ENCODE measurements at places on chromosomes 4 and X.

GRCh38 chr4:2868877-2869487 lies 25.3 kb downstream of the ADD1 start:
- no peak for DNase-seq

GRCh38 chr4:67891645-67892044 lies 7.8 kb upstream of the TMPRSS11D start:
- no peak for DNase-seq

DNA sequence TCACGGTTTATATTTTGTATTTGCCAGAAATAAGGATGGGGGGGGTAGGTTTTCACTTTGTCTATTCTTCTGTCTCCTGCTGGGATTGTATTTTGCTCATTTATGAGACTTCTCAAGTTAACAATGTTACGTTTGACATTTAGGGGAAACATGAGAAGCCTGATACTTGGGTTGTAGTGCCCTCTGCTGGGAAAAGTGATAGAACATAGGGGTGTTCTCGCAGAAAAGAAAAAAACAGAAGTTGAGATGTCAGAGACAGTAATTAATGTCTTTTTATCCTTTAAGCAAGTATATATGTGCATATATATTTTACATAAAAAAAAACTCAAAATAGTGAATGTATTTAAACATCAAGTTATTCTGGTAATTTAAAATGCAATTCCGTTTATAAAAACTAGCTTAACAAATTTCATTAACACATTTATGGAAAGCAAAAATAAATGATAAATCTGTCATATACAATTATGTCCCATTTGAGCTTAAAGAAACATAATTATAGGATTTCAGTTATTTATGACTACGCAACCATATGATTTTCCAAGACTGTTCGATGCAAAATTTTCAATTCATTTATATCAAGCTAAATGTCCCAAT lies 46.0 kb upstream of the TMPRSS11F start:
- DNase-seq: peak; percentile 39

GRCh38 chrX:71199252-71200008 lies 23.6 kb upstream of the GJB1 start:
- DNase-seq: no peak
